NCI-H226 (cell line): ENCODE measurements at places on chromosomes 7 and 10.

DNA sequence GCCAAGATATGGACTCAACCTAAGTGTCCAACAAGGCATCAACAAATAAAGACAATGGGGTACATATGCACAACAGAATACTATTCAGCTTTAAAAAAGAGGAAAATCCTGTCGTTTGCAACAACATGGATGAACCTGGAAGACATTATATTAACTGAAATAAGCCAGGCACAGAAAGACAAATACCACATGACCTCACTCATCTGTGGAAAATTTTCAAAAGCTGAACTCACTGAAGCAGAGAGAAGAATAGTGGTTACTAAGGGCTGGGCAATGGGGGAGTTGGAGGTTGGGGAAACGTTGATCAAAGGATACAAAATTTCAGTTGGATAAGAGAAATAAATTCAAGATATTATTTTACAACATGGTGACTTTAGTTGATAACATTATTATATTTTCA lies 221.4 kb upstream of the PITRM1 start:
- DNase-seq, result no peak

DNA sequence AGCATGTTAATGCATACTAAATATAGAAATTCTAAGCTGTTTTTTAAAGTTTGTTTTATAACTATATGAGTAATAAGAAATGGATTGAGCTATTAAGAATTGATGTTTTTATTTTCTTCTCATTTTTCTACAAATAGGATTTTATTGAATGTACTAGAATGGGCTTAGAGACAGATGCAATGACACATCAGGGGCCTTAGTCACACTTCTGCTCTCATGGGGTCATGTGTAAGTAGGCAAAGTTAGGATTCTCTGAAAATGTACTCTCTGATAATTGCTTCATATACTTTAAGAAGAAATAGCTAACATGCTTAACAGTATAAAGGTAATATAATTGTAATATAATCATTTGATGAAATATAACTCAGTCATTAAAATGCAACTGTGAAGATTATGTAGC lies 154.6 kb downstream of the ZNF438 start:
- no peak for DNase-seq

- DNase-seq, result no peak
These were observed 156.5 kb upstream of the GHITM start for GRCh38 chr10:83982812-83983211.

DNA sequence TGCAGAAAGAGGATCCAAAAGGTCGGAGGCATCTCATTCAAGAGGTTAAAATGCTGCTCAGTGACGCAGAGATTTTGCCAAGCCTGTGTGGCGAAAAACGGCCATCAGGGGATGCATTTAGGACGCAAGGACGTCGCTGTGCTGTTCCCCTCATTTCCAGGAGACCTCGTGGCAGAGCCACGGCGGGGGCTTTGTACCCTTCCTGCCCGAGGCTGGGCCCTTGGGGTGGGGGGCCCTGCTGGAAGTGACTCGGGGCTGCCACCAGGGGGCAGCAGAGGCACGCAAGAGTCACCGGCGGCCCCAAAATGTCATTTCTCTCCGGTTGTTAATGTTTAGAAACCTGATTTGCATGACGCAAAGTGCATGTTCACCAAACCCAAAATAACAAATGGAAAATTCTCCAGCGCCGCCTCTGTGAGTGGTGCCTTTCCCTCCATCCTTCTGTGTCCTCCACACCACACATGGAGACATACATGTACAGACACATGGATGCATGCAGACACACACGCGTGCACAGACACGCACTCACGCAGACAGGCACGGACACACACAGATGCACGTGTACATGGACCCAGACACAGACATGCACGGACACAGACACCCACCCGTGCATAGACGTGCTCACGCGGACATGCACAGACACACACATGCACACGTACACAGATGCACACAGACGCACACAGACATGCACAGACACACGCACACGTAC lies 51.0 kb upstream of the NKX6-2 start:
- DNase-seq, result no peak

GRCh38 chr10:121787169-121787568 lies 140.7 kb downstream of the ATE1 start:
- DNase-seq, result no peak

- no peak for DNase-seq
These were observed 88.3 kb upstream of the KAT6B start for GRCh38 chr10:74738052-74738451.

- no peak for DNase-seq
These were observed 61.1 kb downstream of the PPP1R17 start for GRCh38 chr7:31748084-31748483.

- no peak for DNase-seq
These were observed 168.5 kb upstream of the TCERG1L start for GRCh38 chr10:131480066-131480465.
